ENCODE measurements at places on chromosomes 12 and 14.

GRCh38 chr14:68633131-68633991 is 159.5 kb downstream of the ZFP36L1 start:
- H3K27me3 ChIP-seq: peaks cover 2% of the 10 kb centered on the region
- peak; percentile 78 for DNase-seq
- no peak overlapping the region for H3K4me3 ChIP-seq

- H3K36me3 ChIP-seq: no peaks in the 10 kb centered on the region
- H3K4me1 ChIP-seq: peaks cover 26% of the 10 kb centered on the region
- DNase-seq: no peak
- H3K4me3 ChIP-seq: peak overlapping the region; percentile 92
- H3K27me3 ChIP-seq: peaks cover 8% of the 10 kb centered on the region
- peak overlapping the region; percentile 64 for H3K27ac ChIP-seq
Observed at GRCh38 chr14:72894623-72895378, 900 bp upstream of the DPF3 start.

DNA sequence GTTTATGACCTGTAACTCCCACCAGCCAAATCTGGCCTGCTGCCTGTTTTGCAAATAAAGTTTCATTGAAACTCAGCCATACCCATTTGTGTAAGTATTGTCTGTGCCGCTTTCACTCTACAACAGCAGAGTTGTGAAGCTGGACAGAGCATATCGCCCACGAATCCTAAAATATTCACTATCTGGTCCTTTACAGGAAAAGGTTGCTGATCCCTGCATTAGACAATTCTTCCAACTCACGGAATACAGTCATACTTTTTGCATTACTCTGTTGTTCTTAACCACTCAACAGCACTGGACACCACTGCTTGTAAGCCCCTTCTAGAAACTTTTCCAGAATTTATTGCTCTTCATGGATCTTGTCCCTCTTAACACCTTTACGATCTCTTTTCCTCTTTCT is 435.4 kb downstream of the EGLN3 start:
- H3K27ac ChIP-seq: no peak overlapping the region
- H3K4me1 ChIP-seq: peaks cover 26% of the 10 kb centered on the region
- no peaks in the 10 kb centered on the region for H3K36me3 ChIP-seq
- no peak for DNase-seq

DNA sequence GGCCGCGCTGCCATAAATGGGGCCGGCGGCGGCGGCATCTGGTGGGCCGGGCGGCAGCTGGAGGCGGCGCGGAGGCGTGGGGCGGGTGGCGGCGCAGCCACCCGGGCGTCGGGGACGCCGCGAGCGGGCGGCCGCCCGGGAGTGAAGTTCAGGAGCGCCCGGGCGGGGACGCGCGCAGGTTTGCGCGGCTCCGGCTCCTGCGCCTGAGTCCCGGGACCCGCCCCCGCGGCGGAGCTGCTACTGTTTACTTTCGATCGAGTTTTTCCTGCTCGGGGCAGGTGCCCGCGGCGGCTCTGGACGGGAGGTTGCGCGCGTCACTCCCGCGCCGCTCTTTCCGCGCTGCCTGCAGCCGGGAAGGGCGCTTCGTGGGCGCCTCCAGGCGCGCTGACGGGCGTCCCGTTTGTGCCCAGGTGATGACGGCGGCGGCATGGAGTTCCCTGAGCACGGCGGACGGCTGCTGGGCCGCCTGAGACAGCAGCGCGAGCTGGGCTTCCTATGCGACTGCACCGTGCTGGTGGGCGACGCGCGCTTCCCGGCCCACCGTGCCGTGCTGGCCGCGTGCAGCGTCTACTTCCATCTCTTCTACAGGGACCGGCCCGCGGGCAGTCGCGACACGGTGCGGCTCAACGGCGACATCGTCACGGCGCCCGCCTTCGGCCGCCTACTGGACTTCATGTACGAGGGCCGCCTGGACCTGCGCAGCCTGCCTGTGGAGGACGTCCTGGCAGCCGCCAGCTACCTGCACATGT is at the start of gene ZBTB42:
ZBTB42 (plus strand) TSS at position 331 of the 749 bp plus-strand sequence; CDS start at position 428, 97 bp downstream.
- H3K27ac ChIP-seq: peak within 1 kb of the TSS; percentile 63
- no peak for DNase-seq
- peak within 1 kb of the TSS; percentile 81 for H3K4me3 ChIP-seq
- peaks cover 46% of the 10 kb centered on the region for H3K4me1 ChIP-seq

DNA sequence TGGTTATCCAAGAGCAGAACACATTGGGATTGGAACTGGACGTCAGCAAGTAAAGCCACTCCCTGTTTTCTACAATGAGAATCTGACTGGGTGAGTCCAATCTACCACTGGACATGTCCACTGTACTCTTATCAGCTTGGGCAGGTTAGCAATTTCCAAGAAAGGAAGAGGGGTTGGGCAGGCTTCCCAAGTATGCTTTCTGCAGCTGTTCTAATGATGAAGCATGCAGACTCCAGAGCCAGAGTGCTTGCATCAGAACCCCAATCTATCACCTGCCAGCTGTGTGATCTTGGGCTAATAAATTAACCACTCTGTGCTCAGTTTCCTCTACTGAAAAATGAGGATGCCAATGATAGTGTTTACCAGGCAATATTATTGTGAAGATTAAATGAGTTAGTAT is 92.0 kb downstream of the EMP1 start:
- H3K27ac ChIP-seq: no peak overlapping the region
- no peak overlapping the region for H3K4me3 ChIP-seq
- no peak for DNase-seq
- H3K4me1 ChIP-seq: no peaks in the 10 kb centered on the region
- H3K27me3 ChIP-seq: peaks cover 21% of the 10 kb centered on the region

GRCh38 chr12:106831699-106832098 is 57.2 kb downstream of the RIC8B start:
- no peak overlapping the region for H3K4me3 ChIP-seq
- no peak for DNase-seq
- H3K36me3 ChIP-seq: peaks cover 20% of the 10 kb centered on the region
- H3K4me1 ChIP-seq: no peaks in the 10 kb centered on the region

- peaks cover 15% of the 10 kb centered on the region for H3K27me3 ChIP-seq
- H3K4me1 ChIP-seq: peaks cover 2% of the 10 kb centered on the region
Observed at GRCh38 chr14:67482231-67483164, 6.0 kb downstream of the TMEM229B start.

GRCh38 chr12:132437943-132438700 is 51.8 kb upstream of the FBRSL1 start:
- H3K4me3 ChIP-seq: no peak overlapping the region
- H3K36me3 ChIP-seq: no peaks in the 10 kb centered on the region
- peaks cover 35% of the 10 kb centered on the region for H3K27me3 ChIP-seq
- no peak for DNase-seq

- H3K4me1 ChIP-seq: peaks cover 72% of the 10 kb centered on the region
- peaks cover 51% of the 10 kb centered on the region for H3K36me3 ChIP-seq
- DNase-seq: peak; percentile 91
- H3K27me3 ChIP-seq: no peaks in the 10 kb centered on the region
- peak overlapping the region; percentile 99 for H3K27ac ChIP-seq
- peak overlapping the region; percentile 68 for H3K4me3 ChIP-seq
Observed at GRCh38 chr12:108803428-108804105, 53.8 kb downstream of the SSH1 start.

GRCh38 chr14:68076451-68076850 is 256.9 kb downstream of the RAD51B start:
- no peak for DNase-seq
- H3K4me3 ChIP-seq: no peak overlapping the region
- H3K36me3 ChIP-seq: peaks cover 13% of the 10 kb centered on the region
- peaks cover 19% of the 10 kb centered on the region for H3K4me1 ChIP-seq
- H3K27me3 ChIP-seq: no peaks in the 10 kb centered on the region

DNA sequence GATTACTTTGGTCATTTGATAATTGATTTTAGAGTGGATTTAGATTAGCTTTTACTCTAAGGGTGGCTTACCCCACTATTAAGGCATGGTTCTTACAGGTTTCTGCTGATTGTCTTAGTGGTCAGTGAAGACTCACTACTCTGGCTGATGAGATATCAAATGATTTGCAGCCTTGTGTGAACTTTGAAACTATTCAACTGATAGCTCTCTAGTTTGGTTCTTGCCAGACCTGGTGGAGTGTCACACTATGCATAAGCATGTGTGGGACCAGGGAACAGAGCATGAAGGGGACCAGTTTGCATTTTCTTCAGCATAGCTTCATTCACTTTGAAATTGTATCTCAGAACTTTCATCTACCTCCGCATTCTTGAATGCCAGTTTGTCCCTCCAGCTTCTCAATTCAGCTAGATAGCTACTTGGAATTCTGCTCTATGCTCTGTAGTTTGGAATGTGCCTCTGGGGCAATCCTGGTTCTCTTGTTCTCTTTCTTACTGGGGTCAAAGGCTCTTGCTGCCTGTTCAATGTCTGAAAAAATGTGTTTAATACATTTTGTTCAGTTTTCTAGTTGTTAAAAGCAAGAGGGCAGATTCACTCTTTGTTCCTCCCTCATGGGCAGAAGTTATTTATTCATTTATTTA is 12.7 kb downstream of the SCYL2 start:
- no peak overlapping the region for H3K4me3 ChIP-seq
- no peak for DNase-seq
- H3K27ac ChIP-seq: peak overlapping the region; percentile 59
- H3K4me1 ChIP-seq: peaks cover 16% of the 10 kb centered on the region

GRCh38 chr14:39055786-39056474 is 47.1 kb downstream of the SEC23A start:
- no peak overlapping the region for H3K4me3 ChIP-seq
- no peaks in the 10 kb centered on the region for H3K4me1 ChIP-seq
- H3K36me3 ChIP-seq: peaks cover 76% of the 10 kb centered on the region
- no peaks in the 10 kb centered on the region for H3K27me3 ChIP-seq
- no peak for DNase-seq
- no peak overlapping the region for H3K27ac ChIP-seq

- H3K4me1 ChIP-seq: peaks cover 16% of the 10 kb centered on the region
- DNase-seq: no peak
- no peak overlapping the region for H3K4me3 ChIP-seq
Observed at GRCh38 chr14:102878970-102879460, 43.4 kb upstream of the AMN start.

GRCh38 chr12:120961604-120962531 is 16.5 kb upstream of the HNF1A start:
- H3K27ac ChIP-seq: no peak overlapping the region
- no peaks in the 10 kb centered on the region for H3K4me1 ChIP-seq
- H3K27me3 ChIP-seq: peaks cover 15% of the 10 kb centered on the region
- H3K36me3 ChIP-seq: no peaks in the 10 kb centered on the region

DNA sequence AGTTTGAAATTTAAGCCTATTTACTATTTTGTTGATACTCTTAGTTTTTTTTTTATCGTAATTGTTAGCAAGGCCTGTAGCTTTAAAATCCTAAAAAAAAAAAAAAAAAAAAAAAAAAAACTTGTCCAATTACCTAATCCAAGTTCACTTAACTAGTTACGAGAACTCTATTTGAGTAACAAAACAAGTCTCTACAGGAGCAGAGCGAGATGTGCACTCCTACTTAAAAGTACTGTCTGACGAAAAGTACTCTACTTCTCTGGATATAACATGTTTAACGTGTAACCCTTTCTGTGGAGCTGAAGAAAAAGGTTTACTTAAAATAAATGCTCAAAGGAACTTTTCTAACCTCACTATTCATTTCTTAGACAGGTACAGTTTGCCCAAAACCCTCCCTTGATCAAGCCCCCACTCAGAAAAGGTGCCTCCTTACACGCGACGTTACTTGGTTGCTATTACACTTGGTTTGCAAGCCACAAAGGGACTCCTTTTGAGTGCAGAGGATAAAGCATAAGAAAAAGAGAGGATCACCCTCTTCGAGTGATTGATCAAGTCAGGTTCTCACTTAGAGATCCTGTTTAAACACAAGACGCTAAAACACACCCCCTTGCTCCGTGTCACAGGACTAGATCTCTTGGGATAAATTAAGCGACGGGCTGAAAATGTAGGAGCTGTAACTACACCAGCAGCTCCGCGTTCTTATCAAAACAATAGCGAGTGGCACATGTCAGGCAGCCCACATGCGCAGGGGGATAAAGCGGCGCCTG is 2.2 kb downstream of the BAZ1A start:
- no peaks in the 10 kb centered on the region for H3K27me3 ChIP-seq
- H3K4me3 ChIP-seq: peak overlapping the region; percentile 94
- peaks cover 38% of the 10 kb centered on the region for H3K4me1 ChIP-seq

GRCh38 chr14:94857950-94858349 is 88.0 kb upstream of the GSC start:
- no peak overlapping the region for H3K4me3 ChIP-seq
- no peaks in the 10 kb centered on the region for H3K4me1 ChIP-seq
- peaks cover 40% of the 10 kb centered on the region for H3K27me3 ChIP-seq
- H3K36me3 ChIP-seq: no peaks in the 10 kb centered on the region
- DNase-seq: no peak

DNA sequence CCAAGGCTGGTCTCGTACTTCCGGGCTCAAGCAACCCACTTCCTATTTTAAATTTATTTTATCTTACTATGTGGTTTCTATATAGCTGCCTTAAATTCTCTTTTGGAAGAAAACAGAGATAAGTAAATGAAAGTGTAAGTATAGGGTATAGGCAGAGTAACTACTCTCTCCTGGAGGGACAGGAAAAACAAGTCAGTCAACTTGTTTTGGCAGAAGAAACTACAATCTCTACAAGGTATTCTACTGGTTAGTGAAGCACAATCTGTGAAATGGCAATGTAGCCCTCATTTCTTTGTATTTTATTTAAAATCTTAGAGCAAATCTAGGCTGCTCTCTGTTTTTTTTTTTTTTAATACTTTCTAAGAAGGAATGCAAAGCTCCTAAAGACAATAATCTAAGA is 55.4 kb downstream of the UBR7 start:
- H3K27ac ChIP-seq: no peak overlapping the region
- no peaks in the 10 kb centered on the region for H3K27me3 ChIP-seq
- peaks cover 9% of the 10 kb centered on the region for H3K36me3 ChIP-seq

- no peaks in the 10 kb centered on the region for H3K4me1 ChIP-seq
- no peaks in the 10 kb centered on the region for H3K27me3 ChIP-seq
- H3K27ac ChIP-seq: no peak overlapping the region
- no peak overlapping the region for H3K4me3 ChIP-seq
- no peak for DNase-seq
Observed at GRCh38 chr12:109968032-109968420, 28.1 kb downstream of the GIT2 start.

DNA sequence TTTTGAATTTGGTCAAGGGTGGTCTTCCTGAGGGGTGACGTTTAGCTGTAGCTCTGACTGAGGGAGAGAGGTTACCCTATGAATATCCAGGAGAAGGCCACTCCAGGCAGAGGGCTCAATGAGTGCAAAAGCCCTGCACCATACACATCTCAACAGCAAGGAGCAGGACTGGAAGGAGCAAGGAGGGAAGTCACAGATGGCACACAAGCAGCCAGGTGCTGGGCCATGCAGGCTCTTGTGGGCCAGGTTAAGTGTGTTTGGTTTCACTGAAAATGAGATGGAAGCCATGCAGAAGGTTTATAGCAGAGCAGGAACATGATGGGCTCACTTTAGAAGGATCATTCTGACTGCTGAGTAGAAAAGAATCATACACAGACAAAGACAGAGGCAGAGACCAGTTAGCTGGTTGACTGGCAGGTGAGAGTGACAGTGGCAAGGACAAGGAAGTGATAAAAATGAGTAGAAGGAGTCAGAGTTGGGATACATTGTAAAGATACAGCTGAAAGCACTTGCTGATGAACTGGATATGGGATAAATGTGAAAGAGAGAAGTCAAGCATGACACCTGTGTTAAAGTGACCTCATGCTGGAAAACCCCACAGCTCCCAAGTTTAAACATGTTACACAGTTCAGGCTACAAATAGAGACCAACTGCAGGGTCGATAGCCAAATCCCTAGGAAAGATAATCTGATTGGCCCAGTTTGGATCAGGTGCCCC is 81.2 kb downstream of the PRKD1 start:
- H3K4me3 ChIP-seq: no peak overlapping the region
- H3K27ac ChIP-seq: no peak overlapping the region
- no peaks in the 10 kb centered on the region for H3K36me3 ChIP-seq
- peaks cover 6% of the 10 kb centered on the region for H3K4me1 ChIP-seq

GRCh38 chr12:45668641-45669040 is 60.9 kb upstream of the ARID2 start:
- H3K4me3 ChIP-seq: no peak overlapping the region
- H3K27me3 ChIP-seq: peaks cover 35% of the 10 kb centered on the region
- peaks cover 3% of the 10 kb centered on the region for H3K4me1 ChIP-seq
- no peak overlapping the region for H3K27ac ChIP-seq

Measured in osteocyte (in vitro differentiated cells).